CD4-positive, alpha-beta T cell treated with Interleukin-17A for 4 hours (primary cell): ENCODE measurements at places on chromosomes 4 and X.

DNA sequence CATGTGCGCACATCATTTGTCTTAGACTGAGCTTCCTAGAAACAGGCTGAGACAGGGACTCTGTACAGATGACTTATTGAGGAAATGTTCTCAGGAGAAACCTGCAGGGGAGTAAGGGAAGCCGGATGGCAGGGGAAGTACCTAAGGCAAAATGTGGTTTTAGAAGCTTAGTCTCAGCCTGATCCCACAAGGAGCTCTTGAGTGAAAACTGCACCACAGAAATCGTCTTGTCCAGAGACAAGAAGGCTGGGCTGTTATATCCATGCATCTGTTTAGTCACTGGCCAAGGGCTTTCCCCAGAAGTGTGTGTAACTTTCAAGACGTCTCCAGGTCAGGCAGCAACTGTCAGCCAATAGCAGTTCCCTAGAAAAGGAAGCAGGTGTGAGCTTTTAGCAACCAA, 86.0 kb downstream of the FUNDC1 start:
- DNase-seq: no peak

DNA sequence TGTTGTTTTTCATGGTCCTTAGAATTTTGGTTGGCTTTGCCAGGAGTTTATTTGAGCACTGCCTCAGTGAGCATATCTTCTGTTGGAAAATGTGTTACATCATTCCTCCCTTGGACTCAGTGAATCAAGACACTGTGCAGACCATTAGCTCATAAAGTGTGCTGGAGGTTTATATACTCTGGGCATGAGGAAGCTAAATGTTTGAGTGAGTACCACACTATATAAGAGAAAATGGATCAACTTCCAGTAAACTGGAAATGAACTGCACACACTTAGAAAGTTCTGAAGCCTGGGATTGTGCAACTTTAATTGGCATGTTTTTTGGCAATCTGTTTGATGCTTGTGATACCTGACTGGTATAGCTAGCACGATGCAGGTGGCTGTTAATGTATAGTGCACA, 75.9 kb downstream of the LIMCH1 start:
- no peak for DNase-seq

GRCh38 chrX:153625271-153626024, 21.6 kb upstream of the DUSP9 start:
- no peak for DNase-seq

- DNase-seq: no peak
Observed at GRCh38 chr4:183861426-183861825, 43.7 kb upstream of the STOX2 start.

DNA sequence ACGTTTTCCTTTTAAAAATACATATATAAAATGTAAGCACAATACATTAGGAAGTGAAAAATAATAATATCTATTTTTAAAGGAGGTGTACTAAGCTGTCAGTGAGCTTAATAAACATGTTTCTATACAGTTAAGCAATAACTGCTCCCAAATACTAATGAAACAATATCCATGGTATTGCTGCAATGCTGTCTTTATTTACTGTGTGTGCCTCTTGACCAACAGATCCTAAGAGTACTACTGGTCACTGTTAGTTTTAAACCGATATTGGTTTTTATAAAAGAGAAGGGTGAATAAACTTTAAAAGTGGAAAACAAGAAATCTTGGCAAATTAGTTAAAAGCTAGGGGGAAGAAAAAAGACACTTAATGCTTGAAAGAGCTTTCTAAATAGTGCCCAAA, 1029.0 kb downstream of the FSTL5 start:
- DNase-seq: no peak

- peak; percentile 50 for DNase-seq
Observed at GRCh38 chrX:53440621-53441517, 6.7 kb upstream of the HSD17B10 start.

DNA sequence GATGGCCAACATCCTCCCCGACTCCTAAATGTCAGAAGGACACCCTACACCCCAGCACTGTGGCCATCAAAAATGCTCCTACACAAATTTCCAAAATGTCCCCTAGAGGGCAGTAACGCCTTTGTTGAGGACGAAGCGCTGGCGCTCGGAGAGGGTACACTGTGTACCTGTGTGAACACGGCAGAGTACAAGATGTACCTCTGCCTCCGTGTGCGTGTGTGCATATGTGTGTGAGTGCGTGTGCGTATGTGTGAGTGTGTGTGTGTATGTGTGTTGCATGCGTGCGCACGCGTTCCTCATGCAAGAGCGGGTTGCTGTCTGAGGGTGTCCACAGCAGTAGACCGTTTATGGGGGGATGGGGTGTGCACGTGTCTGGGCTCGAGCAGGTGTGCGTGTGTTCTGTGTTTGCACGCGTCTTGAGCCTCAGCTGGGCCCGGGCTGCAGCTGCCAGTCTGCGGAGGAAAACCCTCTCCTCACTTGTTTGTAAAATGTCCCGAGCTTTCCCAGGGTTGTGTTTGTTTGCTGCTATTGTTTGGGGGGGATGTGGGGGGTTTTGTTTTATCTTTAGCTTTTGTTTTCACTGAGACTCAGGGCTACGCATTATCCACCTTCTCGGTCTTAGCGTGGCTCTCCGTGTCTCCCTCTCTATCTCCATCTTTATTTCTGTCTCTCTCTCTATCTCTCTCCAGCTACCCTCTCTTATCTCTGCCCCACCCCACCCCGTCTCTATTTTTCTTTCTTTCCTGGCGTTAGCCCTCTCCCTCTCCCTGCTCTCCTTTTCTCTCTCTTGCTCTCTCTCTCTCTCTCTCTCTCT, 10.4 kb upstream of the TSPYL2 start:
- peak; percentile 77 for DNase-seq

- no peak for DNase-seq
Observed at GRCh38 chr4:104967034-104967401, 179.7 kb upstream of the TET2 start.

DNA sequence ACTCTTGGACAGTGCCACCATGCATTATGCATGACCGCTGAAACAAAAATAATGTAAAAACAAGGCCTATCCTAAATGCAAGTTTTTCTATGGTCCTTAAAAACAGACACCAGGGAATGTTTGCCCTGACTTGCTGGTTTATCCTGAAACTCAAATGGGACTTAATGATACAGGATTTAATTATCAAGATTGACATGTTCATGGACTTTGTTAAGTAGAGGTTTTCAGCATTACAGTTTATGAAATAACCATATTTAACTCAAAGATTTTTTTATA, 1.3 kb downstream of the NFKB1 start:
- no peak for DNase-seq

- no peak for DNase-seq
Observed at GRCh38 chr4:65825116-65825753, 154.9 kb upstream of the EPHA5 start.

DNA sequence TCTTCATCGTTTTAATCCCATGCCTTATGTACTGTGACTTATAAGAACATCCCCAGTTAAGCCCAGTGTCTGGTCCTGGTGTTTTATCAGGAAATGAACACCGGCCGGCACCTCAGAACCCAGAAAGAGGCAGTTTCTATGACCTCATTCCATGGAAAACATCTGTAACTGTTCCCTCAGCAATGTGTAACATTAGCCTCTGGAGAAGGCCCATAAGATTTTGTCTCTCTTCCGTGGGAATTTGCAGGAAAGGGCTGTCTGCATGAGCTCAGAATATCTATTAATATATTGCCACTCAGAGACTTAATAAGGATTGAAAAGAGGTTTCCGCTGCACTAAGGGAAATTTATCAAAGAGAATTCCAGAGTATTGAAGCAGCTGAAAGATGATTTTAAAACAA, 3.1 kb upstream of the TCEANC start:
- no peak for DNase-seq

DNA sequence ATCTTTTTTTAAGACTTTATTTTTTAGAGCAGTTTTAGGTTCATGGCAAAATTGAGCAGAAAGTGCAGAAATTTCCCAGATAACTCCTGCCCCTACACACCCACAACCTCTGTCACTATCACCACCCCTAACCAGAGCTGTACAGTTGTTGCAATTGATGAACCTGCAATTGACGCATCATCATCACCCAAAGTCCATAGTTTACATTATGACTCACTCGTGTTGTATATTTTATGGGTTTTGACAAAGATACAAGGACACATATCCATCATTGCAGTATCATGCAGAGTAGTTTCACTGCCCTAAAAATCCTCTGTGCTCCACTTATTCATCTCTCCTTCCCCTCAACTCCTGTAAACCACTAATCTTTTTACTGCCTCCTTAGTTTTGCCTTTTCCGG, 34.5 kb upstream of the WAS start:
- no peak for DNase-seq

DNA sequence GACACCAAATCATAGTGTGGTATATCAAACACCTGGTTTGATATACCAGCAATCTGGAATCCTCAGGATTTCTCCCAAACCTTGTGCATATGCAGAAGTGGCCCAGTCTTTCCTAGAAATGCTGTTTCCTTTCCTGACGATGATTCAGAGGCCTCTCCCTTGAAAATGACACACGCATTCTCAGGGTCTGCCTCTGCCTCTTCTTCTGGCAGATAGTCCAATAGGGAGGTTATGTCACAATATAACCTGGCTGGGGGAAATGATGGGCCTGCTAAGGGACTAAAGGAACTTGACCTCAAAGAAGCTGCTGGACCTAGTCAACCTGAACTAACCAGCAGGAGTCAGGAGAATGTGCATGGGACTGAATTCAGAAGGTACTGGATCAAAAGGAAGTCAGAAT, 435.2 kb downstream of the IDS start:
- DNase-seq: no peak

- no peak for DNase-seq
Observed at GRCh38 chr4:140426610-140427105, 790 bp downstream of the CLGN start.

DNA sequence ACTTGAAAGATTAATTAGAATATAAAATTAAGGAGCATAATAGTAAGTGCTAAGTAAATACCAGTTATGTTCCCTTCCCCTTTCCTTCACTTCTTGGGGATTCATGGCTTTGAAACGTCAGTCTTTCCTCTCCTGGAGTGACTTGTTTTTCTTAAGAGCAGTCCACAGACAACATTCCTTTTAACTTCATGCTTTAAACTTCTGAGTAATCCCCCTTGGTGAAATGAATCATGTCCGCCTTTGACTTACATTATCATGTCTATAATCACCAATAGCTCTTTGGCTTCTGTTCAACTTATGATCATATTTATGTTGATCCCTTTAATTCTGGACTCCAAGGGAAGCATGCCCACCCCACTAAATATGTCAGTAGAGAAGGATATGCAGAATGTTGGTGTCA, 1012.1 kb upstream of the SLIT2 start:
- DNase-seq: no peak

- no peak for DNase-seq
Observed at GRCh38 chrX:5915783-5916182, 312.9 kb downstream of the NLGN4X start.

DNA sequence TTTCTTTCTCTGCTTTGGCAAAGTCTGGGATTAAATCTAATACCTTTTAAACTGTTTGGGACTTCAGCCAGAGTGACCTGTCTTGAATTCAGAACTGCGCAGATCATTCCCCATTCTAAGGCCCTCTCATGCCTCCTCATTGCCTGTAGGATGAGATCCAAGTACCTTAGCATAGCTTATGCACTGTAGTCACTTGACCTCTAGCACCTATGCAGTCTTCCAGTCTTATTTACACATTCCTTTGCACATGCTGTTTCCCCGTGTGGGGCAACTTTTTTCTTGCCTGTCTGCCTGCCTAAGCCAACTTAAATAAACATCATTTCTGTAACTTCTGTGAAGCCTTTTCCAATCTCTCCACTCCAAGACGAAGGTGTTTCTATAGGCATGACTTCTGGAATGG, 68.4 kb downstream of the AR start:
- no peak for DNase-seq

DNA sequence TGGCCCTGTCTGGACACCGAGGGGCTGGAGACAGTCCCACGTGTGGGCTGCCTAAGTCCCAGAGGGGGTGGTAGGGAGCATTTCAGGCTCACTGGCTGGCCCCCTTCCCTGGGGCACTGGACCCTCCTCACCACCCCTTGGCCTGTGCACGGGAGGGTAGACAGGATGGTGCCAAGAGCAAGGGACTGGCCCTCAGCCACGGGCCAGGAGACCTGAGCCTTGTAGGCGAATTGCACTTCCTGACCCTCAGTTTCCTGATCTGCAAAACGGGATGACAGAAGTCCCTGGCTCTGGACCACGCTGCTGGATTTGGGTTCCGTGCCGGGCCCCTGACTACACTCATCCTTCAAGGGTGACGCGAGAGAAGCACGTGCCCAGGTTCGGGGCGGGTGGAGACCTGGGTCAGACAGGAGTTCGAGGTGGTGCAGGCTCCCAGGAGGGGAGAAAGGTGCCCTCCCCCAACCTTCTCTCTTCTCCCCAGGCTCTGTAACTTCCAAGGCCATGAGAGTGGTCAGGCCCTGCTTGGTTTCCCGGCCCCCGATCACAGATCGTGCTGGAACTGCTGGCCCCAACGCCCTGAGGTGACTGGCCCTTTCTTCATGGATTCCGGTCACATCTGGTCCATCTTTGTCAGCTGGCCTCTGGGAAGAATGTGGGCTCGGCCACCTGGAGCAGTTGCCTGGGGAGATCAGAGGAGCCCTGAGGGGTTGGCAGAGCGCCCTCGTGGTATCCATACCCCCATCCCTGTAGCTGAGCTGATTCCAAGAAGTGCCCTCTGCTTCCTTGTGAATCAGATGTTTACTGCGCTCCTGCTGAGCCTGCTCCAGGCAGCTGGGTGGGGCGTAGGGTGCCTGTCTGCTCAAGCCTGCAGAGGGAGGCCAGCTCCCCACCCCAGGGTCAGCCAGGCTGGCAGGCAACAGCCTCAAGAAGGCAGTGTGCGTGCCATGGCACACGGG, 3.3 kb downstream of the SH3BP2 start:
- DNase-seq: no peak

DNA sequence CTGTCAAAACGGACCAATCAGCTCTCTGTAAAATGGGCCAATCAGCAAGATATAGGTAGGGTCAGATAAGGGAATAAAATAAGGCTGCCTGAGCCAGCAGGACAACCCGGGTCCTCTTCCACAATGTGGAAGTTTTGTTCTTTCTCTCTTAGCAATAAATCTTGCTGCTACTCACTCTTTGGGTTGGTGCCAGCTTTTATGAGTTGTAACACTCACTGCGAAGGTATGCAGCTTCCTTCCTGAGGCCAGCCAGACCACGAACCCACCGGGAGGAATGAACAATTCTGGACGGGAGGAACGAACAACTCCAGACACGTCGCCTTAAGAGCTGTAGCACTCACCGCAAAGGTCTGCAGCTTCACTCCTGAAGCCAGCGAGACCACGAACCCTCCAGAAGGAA, 287.8 kb downstream of the RAPGEF2 start:
- DNase-seq: no peak

GRCh38 chr4:52750819-52751486, at the start of gene ERVMER34-1:
Gene ERVMER34-1 (minus strand): TSS chr4:52751425. CDS start chr4:52745520, 5,905 bp downstream.
- DNase-seq: peak; percentile 5

DNA sequence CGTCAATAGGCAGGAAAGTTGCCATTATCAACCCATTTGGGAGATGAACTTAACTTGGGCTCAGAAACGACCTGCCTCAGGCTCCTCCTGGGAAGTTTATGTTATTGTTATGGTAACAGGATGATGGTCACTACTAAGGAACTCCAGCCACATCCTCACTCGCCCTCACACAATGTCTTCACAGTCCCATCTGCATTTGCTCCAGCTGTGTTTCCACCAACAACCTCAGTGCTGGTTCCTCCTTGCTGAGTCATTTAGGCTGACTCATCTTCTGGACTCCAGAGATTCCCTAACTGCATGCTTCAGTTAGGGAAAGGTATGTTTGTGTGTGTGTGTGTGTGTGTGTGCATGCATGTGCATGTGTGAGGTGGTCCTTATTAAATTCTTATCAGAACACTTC, 293.4 kb upstream of the BOD1L1 start:
- no peak for DNase-seq

- DNase-seq: no peak
Observed at GRCh38 chrX:39653691-39654090, 444.1 kb downstream of the BCOR start.
